ENCODE measurements at places on chromosomes 7 and 10.

DNA sequence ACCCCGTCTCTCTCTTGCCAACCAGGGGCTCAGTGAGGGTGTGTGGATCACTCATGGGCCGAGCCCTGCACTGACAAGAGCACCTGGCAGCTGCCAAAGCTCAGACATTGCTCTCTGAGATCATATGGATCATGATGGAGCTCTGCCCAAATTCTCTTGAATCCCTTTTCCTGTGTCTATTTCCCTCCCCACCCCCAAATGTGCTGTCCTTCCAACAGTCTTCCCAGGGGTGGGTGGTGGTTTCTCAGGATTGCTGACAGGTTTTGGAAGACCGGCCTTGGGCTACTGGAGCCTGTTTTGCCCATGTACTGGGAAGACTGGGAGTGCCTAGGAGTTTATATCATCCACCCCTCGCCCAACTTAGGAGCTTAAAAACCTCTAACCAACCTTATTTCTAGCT lies 10.5 kb downstream of the ARHGAP22 start:
- no peak for DNase-seq

GRCh38 chr10:26544932-26545331 lies 106.8 kb downstream of the APBB1IP start:
- DNase-seq: no peak

- no peak for DNase-seq
Observed at GRCh38 chr10:99467236-99467999, 37.0 kb upstream of the GOT1 start.

DNA sequence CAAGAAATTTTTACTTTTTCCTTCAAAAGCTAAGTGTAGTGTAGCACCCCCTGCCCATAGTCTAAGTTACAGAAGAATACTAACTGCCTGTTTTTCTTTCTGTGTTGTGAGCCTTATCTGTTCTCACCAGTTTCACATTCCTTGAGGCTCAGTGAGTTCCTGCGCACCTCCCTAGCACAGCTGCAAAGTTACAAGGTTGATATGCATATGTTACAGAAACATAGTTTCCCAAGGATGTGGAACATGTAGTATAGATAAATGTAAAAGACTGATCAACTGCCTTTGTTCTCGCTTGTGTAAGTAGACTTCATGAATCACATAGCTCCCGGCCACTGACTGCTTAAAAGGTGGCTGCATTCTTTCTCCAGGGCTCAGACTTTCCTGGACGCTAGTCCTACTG lies 6.7 kb upstream of the ZNF33B start:
- DNase-seq: no peak

- no peak for DNase-seq
Observed at GRCh38 chr10:29492774-29493173, 142.0 kb downstream of the SVIL start.

DNA sequence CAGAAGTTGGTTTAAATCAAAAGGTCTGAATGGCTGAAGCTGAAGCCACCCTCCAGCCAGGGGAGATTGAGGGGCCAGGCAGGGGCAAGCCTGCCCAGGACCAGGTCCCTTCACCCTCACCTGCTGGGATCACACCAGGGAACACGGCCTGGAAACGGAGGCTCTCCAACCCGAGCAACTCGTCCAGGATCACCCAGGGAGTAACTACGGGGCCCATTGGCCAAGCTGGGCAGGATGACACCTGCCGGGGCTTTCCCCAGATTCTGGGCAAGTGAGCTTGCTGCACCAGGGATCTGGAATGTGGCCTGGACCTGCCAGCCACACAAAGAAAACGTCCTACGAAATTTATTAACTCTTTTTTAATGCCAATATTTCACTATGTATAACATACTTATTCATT lies 30.4 kb upstream of the PPP2R2D start:
- no peak for DNase-seq

- no peak for DNase-seq
Observed at GRCh38 chr10:22454634-22455033, 109.3 kb downstream of the SPAG6 start.

GRCh38 chr7:25009257-25009656 lies 29.3 kb upstream of the OSBPL3 start:
- no peak for DNase-seq

GRCh38 chr7:617614-618538 lies 98.2 kb upstream of the PDGFA start:
- no peak for DNase-seq

DNA sequence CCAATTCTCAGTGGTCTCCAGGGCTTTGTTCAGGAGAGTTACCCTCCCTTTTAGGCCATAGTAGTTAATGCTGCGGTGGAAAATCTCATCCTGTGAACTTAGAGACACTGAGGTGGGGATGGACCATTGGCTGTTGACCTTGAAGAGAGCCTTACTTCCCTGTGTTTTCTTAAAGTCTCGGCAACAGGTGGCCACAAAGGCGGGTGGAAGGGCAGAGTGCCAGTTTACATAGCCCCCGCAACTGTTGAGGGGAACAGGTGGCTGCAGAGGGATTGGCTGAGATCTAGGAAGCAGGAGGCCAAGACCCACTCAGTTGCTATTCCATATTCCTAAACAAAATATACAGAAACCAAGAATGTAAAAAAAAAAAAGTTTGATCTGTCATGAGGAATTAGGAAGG lies 160.6 kb downstream of the ST7 start:
- DNase-seq: no peak

GRCh38 chr10:109451879-109452278 lies 471.4 kb downstream of the XPNPEP1 start:
- no peak for DNase-seq

GRCh38 chr7:131027287-131027773 lies 293.3 kb upstream of the KLF14 start:
- DNase-seq: no peak

DNA sequence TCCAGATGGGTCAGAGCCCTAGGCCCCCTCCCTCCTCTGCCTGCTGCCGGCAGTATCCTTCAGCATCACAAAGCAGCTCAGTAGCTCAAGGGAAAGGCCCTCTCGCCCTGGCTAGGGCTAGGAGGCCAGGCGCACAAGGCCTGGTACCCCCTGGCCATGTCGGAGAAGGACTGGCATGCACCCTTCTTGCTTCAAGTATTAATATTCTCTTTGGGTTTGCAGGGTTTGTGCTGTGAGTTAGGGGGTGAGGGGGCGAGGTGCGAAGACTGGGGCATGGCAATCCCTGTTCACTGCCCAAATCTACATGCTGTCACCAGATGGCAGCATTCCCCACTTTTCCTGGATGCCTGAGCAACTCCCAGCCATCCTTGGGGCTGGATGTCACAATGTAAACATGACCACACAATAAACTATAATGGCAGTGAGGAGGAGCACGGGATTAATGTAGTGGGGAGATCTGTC lies 105.2 kb downstream of the NEURL1 start:
- DNase-seq: no peak

DNA sequence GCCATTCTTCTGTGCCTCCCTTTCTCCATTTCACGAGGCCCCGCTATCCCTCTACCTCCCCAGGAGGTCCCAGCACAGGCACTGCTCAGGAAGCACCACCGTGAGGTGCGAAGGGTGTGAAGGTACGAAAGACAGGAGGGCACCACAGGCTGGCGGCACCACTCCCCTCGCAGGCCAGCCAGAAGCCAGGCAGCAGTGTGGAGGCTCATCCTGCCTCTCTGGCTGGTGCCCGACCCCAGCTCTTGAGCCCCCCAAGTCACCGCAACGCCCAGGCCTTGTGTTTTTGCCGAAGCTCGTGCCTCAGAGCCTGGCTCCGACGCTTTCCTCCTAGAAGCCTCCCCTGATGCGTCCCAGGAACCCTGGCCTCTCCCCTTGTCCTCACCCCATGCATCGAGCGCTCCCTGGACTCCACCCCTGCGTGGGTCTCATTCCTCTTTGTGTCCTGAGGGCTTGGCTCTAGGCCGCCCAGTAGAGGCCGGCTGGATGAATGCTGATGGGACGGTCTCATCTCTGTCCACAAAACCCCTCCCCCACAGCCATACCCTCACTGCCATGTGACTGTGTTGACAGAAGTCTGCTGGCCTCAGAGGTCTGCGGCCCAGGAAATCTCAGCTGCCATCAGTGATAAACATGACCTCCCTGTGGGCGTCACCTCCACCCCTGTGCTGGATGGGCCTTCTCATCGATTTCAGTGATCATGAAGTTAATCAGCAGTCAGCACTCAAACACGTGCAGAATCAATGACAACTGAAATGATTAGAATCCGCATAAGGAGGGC lies 19.3 kb downstream of the BRI3 start:
- no peak for DNase-seq

- no peak for DNase-seq
Observed at GRCh38 chr10:73601486-73601921, 10.4 kb upstream of the USP54 start.

GRCh38 chr10:19944911-19945663 lies 128.9 kb downstream of the PLXDC2 start:
- no peak for DNase-seq

GRCh38 chr10:121974019-121974534 lies 940 bp downstream of the NSMCE4A start:
- no peak for DNase-seq

DNA sequence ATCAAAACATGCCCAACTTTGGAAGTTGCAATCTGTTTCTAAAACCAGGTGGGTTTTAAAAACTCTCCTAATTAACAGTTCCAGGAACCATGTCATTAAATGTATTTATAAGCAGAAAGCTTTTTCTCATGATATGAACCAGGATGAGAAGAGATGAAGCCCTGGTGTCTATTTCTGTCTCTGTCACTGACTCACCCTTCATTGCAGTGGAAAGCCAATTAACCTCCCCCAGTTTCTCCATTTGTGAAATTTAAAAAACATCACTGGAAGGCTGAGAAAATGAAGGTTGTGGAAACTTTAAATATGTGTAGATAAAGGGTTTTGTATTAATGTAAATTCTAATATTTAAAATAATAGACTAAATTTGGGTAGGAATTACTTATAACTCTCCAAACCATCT lies 1088.0 kb downstream of the SORCS1 start:
- no peak for DNase-seq

- DNase-seq: no peak
Observed at GRCh38 chr10:87659571-87660483, at the start of gene PAPSS2. TSS of gene PAPSS2 (plus strand) at chr10:87659878. CDS start at chr10:87659982, 104 bp downstream.

GRCh38 chr7:55148571-55148970 lies 129.8 kb downstream of the EGFR start:
- DNase-seq: no peak

DNA sequence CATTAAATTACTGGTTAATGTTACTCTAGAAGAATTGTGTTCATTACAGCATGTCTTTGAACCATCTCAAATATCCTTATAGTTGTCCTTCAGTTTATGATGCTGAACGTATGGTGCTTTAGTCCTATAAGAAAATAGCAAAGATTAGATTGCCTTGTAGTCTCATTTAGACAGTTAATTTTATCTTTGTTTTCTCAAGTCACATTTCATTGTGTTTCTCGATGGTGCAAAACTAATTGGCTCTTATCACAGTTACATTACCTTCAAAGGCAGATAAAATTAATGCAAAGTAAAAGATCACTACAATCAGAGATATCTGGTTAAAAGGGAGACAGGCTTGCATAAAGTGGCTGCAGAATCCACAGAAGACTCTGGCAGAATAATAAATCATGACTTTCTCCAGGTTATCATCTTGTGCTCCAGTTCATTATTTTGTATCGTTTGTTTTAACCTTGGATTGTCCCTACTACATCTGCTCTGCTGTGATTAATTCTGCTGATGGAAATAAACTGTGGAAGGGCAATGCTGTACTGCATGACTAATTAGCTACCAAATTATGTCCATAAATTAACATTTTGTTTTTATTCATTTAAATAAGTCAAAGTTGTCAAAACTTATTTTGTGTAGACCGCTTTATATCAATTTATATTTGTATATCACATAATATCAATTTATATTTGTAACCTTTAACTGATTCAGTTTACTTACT lies 24.2 kb downstream of the PRPS1L1 start:
- no peak for DNase-seq

GRCh38 chr10:98260752-98261151 lies 7.2 kb downstream of the LOXL4 start:
- DNase-seq: no peak

GRCh38 chr10:78964952-78965633 lies 103.7 kb upstream of the ZMIZ1 start:
- DNase-seq: no peak

DNA sequence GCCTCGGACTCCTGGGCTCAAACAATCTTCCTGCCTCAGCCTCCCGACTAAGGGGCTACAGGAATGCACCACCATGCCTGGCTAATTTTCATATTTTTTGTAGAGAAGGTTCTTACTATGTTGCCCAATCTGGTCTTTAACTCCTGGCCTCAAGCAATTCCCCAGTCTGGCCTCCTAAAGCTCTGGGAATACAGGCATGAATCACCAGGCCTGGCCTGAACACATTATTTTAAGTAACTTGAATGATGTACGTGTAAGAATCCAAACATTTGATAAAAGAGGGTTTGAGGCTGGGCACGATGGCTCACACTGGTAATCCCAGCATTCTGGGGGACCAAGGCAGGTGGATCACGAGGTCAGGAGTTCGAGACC lies 13.0 kb upstream of the BAMBI start:
- DNase-seq: no peak

DNA sequence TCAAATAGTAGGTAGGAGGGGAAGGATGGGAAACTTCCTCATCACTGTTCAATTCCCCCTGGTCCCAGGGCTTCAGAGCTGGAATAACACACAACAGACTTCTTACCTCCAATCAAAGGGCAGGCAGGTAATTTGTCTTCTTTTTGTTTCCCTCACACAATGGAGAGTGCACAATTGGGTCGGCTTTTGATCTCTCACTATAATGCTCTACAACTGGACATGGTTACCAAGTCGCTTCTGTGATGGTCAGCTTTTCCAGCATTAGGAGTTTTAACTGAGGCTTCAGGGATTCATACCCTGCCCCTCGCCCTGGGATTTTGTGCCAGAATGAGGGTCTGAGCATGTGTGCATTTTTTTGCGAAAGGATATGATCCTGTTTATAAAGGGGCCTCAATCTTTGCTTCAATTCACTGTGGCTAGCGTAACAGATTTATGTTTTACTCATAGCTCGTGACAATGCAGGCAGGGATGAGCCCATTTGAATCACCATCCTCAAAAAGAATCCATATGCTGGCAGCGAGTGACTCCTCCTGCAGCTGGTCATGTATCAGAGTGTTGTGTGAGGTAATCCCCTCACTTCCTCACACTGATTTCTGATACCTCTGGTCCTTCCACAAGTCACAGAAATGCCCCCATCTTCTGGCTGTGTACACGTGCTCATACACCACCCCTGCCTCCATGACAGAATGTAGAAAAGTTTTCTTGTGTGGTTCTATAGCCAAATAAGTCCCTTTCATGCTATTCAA lies 189.6 kb downstream of the CTTNBP2 start:
- no peak for DNase-seq

- no peak for DNase-seq
Observed at GRCh38 chr7:80387634-80388193, 124.2 kb downstream of the GNAT3 start.

- DNase-seq: no peak
Observed at GRCh38 chr7:39291628-39292410, 274.4 kb upstream of the YAE1 start.
